ENCODE measurements at places on chromosomes 3 and 15.

DNA sequence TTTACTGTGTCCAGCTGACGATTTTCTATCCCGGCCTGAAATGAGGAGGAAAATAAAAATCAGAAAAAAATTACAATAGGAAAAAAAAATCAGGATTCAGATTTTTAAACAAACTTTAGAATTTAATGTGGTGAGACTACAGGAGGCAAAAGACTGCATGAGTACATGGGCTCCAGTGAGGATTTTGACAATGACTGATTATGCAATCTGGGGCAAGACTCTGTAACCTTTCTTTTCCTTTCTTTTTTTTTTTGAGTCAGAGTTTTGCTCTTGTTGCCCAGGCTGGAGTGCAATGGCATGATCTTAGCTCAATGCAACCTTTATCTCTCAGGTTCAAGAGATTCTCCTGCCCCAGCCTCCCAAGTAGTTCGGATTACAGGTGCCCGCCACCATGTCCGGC, 29.9 kb downstream of the SPG11 start:
- DNase-seq: peak; percentile 50

GRCh38 chr15:25469377-25469776, 30.6 kb upstream of the UBE3A start:
- peak; percentile 8 for DNase-seq

DNA sequence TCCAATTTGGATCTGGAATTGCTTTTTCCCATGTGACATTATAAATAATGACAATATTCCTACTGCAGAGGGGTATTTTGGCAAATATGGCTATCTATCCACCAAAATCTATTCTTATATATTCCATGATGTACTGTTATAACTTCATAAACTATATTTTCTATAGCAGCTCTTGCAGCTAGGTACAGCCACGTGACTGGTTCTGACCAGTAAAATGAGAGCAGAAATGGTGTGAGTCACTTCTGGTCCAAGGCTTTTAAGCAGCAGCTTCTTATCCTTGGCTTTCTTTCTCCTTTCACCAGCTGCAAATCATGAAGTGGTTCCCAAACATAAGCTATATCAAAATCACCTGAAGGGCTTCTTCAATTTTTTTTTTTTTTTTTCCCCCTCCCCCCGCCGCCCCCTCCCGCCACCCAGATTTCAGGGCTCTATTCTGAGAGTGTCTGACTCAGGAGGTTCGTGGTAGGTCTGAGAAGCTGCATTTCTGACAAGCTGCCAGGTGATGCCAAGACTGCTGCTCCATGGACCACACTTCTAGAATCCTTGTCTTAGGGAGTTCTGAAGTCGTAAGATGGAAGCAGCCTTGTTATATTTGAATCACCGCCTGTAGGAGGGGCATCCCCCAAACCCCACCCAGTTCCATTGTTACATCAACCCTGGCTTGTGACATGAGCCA, 357.5 kb downstream of the CHST2 start:
- peak; percentile 7 for DNase-seq

- DNase-seq: no peak
Measured at GRCh38 chr3:50415816-50416215, 56.5 kb upstream of the TMEM115 start.

- no peak for DNase-seq
Measured at GRCh38 chr3:139975594-139976365, 40.8 kb downstream of the CLSTN2 start.

- no peak for DNase-seq
Measured at GRCh38 chr15:98363955-98364354, 284.4 kb upstream of the IGF1R start.

DNA sequence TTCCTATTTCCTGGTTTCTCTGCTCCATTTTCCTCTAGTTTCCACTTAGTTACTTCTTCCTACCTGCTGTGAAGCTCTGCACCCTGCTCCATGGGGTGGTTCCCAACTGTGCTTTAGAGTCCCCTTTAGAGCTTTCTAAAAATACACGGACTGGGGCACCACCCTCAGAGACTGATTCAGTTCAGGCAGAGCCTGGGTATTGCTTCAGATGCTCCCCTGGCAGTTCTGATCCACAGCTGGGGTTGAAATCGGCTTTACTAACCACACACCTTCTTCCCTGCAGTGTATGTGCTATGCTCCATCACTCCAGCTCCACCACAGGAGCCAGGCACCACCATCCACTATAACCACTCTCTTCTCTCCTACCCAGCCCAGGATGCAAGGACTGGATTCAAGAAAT, 12.6 kb downstream of the ANP32A start:
- DNase-seq: no peak

GRCh38 chr3:146504498-146505197, 35.3 kb upstream of the PLSCR2 start:
- no peak for DNase-seq

DNA sequence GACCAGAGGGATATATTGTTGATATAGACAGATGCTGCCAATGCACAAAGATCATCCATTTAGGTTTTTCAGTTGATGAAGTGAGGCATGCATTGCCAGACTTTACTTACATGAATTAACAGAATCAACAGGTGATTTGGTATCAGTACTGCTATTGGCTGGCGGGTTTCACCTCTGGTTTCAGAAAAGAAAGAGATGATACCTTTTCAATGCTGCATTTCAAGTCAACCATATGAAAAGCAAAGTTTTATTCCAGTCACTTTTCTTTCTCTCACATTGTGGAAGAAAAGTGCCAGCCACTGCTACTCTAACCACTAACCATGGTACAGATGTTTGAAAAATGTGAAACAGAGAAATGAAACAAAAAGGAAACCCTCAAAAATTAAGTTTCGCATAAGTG, 289.1 kb downstream of the TIGIT start:
- no peak for DNase-seq

GRCh38 chr3:112293368-112294321, at the start of gene SLC9C1:
SLC9C1 (minus strand) TSS chr3:112294216; CDS start chr3:112286791, 7,425 bp downstream.
- DNase-seq: peak; percentile 72

DNA sequence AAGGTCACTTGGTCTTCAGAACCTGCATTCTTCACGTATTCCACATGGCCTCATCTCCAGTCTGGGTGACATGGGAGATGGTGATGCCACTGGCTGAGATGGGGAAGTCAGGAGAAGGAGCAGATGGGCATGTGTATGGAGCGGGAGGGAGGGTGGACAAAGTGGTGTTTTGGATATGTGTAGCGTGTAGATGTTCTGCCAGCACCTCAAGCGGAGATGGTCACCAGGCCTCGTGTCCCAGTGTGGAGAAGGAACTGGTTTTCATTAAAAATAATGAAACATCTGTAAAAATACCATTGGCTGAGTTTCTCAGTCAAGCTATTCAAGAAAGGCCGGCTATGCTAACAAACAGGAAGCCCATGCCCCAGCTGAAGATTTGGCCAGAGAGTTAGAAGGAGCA, 26.2 kb downstream of the LARP6 start:
- peak; percentile 24 for DNase-seq

- peak; percentile 61 for DNase-seq
Measured at GRCh38 chr15:31605467-31605931, 278.9 kb downstream of the KLF13 start.

DNA sequence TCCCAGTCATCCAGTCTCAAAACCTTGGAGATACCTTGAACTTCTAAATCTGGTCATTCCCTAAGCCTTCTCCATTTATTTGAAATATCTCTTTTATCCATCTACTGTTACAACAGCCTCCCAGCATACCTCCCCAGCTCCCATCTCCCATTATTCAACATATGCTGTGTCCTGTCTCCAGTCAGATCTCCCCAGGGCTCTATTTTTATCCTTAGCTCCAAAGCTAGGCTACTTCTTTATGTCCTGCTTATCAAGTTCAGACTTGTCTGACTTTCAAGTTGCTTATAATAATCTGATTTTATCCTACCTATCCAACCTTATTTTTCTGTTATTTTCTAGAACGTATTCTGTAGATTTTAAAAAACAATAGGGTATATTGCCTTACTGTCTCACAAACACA, 44.2 kb downstream of the IQGAP1 start:
- no peak for DNase-seq
